Stimulated activated CD4-positive, alpha-beta T cell treated with anti-CD3 and anti-CD28 coated beads, Interleukin-4, amount 100 ng/mL, for 1 hour (primary cell): ENCODE measurements at places on chromosomes 1 and 21.

- DNase-seq: no peak
Measured at GRCh38 chr1:41024953-41025352, 3.4 kb upstream of the SLFNL1 start.

DNA sequence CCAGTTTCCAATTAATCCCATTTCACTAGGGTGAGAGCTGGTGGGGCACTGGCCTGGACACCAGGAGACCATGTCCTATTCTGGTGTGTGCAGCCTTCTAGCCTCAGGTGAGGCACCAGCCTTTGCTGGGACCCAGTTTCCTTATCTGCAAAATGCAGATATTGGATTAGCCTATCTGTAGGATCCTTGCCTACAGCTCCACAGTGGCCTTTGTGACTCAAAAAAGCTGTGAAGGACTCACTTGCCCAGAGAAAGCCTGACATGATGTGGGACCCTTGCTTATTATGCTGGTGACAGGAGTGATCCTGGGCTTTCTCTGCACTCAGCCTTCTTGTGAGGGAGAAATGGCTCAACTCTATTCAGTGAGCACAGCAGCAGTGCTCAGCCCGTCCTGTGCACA lies 32.3 kb downstream of the TENT5C start:
- no peak for DNase-seq

DNA sequence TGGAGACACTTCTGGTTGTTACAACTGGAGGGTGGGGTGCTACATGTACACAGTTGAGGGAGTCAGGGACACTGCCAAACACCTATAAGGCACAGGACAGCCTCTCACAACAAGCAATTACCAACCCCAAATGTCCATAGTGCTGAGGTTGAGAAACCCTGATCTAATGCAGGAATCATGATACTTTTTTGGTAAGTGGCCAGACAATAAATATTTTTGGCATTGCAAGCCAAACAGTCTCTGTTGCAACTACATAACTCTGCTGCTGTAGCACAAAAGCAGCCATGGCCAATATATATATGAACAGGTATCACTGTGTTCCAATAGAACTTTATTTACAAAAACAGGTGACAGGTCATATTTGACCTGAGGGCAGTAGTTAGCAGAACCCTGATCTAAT lies 177.5 kb downstream of the ASTN1 start:
- no peak for DNase-seq

DNA sequence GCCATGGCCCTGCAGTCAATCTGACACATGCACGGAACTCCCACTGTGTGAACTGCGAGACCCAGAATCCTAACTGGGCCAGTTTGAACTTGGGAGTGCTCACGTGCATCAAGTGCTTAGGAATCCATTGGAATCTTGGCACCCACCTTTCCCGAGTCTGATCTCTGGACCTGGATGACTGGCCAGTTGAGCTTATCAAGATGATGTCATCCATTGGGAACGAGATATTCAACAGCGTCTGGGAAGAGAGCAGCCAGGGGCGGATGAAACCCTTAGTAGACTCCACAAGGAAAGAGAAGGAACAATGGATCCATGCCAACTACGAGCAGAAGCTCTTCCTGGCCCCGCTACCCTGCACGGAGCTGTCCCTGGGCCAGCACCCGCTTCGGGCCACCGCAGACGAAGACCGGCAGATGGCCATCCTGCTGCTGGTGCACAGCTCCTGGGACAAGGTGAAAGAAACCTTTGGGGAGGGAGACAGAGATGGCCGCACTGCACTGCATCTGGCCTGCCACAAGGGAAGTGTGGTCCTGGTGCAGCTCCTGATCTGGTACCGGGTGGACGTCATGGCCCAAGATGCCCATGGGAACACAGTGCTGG lies 3.1 kb upstream of the TDRD5 start:
- no peak for DNase-seq

DNA sequence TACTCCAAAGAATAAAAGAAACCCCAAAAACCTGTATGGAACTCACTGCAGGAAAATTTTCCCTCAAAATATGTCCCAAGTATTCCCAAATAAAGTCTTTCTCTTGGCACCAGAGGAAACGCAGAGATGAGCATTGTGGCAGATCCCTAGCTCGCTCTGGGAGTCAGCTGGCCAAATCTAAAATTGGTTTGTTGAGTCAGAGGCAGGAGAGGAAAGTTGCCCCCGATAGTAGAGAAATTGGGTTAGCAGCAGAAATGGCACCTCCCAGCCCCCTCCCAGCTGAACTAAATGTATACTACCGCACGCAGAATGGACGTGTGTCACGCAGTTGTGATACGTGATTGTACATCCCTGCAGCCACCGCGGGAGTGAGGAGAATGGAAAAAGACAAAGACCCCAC lies 39.9 kb upstream of the TARBP1 start:
- no peak for DNase-seq

- DNase-seq: no peak
Measured at GRCh38 chr1:169236143-169236542, 129.7 kb downstream of the ATP1B1 start.

DNA sequence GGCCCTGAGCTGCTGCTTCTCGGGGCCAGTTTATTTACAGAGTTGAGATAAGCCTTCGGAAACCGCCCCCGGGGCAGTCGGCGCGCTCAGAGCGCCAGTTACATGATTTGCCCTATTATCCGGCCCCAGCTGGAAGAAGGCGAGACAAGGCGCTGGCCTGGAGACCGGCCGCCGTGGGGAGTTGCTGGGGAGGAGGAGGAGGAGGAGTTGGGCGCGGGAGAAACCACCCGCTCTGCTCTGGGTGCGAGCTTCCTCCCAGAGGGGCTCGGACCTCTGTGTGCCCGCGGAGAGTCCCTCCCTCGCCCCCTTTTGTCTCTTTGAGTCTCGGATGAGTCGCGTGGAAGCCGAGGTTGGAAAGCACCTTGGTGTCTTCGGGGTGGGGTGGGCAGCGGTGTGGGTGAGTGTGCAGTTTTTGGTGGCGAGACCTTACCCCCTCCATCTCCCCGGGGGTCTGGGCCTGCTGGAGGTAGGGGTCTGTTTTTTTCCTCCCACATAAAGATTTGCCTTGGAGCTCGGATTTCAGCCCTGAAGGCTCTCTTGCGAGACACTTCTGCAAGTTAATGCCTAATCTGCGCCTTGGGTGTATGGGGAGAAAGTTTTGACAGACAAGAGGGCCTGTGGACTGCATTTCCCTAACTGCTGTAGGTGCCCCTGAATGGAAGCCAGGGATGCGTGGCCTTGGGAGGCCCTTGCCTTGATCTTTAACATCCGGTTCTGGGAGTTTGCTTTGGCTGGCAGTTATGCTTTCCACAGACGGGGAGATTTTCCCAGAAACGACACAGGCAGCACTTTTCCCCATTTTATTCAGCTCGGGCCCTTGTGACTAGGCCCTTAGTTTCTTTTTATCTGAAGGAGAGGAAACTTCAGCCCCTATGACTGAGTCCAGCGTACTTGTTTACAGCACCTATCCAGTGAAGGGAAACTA lies 80.0 kb downstream of the NDUFS5 start:
- peak; percentile 53 for DNase-seq

DNA sequence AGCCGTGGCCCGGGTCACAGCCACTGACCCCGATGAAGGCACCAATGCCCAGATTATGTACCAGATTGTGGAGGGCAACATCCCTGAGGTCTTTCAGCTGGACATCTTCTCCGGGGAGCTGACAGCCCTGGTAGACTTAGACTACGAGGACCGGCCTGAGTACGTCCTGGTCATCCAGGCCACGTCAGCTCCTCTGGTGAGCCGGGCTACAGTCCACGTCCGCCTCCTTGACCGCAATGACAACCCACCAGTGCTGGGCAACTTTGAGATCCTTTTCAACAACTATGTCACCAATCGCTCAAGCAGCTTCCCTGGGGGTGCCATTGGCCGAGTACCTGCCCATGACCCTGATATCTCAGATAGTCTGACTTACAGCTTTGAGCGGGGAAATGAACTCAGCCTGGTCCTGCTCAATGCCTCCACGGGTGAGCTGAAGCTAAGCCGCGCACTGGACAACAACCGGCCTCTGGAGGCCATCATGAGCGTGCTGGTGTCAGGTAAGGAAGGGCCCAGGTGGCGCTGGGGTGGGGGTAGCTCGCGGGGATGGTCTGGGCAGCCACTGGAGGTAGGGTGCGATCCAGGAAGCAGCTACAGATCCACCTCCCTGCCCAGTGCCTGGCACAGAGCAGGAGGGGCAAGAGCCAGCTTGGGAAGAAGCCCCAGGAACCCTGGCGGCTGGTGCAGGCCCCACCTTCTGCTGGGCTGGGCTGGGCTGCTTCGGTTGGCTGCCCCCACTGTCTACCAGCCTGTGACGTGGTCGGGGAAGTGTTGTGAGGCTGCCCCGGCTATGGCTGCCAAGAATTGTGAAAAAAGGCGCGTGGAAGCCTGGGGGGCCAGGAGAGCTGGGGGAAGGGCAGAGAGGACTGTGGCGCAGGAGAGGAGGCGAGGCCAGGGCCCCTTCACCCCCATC lies 3.8 kb downstream of the CELSR2 start:
- DNase-seq: no peak

- no peak for DNase-seq
Measured at GRCh38 chr1:92465256-92465647, 21.5 kb downstream of the GFI1 start.

- no peak for DNase-seq
Measured at GRCh38 chr1:47839433-47839760, 157.8 kb downstream of the TRABD2B start.

DNA sequence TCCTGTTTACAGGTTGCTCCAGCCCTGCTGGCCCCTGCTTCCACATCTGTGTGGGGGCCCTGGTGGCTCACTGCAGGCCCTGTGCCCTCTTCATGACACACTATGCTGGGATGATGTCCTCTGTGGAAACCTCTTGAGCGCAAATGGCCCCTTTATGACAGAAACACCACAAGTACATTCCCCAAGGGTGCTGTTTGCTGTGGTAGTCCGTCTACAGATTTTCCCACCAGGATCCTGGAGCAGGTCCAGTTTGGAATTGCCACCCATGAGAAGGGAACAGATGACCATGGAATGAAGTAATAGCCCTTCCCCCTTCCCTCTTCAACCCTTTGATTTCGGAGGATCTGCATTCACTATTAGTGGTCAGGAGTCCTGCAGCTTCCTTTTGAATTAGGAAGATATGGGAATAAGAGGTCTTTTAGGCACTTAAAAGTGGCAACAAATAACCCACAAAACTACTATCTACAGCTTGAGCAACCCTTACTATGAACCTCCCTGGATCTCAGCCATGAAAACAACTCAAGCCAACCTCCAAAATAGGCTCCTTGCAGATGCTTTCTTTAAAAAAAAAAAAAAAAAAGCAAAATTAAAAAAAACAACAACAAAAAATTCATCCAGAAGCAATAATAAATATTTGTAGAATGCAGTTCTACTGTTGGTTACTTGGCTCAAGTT lies 121.9 kb upstream of the TSPAN2 start:
- DNase-seq: no peak

DNA sequence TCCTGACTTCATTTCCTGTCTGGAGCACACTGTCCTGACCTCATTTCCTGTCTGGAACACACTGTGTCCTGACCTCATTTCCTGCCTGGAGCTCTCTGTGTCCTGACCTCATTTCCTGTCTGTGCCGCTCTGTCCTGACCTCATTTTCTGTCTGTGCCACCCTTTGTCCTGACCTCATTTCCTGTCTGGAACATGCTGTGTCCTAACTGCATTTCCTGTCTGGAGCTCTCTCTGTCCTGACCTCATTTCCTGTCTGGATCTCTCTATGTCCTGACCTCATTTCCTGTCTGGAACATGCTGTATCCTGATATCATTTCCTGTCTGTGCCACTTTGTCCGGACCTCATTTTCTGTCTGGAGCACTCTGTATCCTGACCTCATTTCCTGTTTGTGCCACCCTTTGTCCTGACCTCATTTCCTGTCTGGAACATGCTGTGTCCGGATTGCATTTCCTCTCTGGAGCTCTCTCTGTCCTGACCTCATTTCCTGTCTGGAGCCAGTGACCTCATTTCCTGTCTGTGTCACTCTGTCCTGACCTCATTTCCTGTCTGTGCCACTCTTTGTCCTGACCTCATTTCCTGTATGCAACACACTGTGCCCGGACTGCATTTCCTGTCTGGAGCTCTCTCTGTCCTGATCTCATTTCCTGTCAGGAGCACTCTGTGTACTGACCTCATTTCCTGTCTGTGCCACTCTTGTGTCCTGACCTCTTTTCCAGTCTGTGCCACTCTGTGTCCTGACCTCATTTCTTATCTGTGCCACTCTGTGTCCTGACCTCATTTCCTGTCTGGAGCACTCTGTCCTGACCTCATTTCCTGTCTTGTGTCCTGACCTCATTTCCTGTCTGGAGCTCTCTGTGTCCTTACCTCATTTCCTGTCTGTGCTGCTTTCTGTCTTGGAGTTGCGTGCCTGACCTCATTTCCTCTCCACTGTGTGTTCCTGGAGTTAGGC lies 27.6 kb downstream of the SKI start:
- DNase-seq: peak; percentile 49

DNA sequence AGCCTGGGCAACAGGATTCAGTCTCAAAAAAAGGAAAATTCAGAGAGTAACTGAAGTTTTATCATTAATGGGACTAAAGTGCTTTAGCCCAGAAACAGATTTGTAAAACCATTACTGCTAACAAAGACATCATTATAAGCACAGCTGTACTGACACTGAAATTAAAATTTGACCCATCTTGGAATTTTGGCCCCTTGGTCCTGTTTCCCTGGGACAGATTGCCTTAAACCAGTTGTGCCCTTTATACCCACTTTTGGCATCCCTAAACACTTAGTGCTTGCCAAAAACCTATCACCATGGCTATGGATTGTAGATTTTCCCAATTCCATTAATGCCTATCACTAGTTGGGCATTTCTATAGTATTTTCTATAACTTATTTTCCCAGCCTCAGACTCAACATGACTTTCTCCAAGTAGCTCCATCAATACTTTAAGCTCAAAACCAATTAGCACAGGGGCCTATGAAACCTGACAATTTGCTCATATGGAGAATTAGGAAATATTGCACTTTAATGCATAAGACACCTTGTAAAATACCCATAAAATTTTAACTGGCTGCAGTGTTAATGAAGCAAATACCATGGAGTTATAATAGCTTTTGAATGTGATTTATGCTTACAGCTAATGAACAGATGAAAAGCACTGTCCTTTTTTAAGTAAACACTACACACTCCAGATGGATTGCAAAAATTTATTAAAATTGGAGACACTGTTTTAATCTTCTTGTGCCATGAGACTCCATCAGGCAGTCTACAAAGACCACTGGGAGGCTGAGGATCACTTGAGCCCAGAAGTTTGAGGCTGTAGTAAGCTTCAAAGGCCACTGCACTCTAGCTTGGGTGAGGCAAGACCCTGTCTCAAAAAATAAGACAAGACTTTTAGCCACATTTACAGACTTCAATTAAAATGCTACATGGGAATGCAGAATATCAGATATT lies 4.3 kb downstream of the GAS5 start:
- no peak for DNase-seq

GRCh38 chr1:209616366-209617046 lies 33.0 kb downstream of the CAMK1G start:
- no peak for DNase-seq

GRCh38 chr1:958823-959730 lies at the start of gene NOC2L:
NOC2L (minus strand) TSS chr1:959256; CDS start chr1:959240, 16 bp downstream.
- DNase-seq: peak; percentile 97
